ENCODE measurements at places on chromosomes 3 and 15.

DNA sequence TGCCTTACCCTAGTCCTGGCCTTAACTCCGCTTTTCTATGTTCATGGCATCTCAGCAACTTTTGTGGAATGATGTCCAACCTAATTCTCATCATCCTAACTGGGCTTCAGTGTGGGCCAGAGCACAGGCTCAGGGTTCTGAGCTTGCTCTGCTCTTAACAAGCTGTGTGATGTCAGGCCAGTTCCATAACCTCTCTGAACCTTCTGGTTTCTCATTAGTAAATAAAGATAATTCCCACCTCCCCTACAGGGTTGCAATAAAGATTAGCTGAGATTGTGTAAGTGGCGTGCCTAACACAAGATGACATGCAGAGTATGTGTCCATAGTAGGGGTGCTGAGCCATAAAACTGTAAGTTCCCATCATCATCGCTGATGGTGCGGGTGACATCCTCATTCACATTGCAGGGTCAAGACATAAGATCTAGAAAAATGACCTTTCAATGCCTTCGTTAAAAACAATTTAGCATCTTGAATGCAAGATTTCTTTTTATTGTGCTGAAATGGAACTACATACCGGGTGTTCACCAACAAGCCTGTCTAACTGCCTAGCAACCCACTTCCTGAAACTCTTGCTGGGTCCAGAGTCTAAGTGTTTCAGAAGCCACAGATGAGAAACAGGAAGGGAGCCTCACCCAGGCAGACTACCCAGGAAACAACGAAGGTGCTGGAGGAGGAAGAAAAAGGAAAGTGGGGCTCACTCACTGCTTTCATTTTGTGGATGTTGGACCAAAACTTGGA is 36.2 kb downstream of the CDCP1 start:
- DNase-seq, result no peak

GRCh38 chr3:191316876-191317603 is 12.2 kb upstream of the CCDC50 start:
- no peak for DNase-seq

DNA sequence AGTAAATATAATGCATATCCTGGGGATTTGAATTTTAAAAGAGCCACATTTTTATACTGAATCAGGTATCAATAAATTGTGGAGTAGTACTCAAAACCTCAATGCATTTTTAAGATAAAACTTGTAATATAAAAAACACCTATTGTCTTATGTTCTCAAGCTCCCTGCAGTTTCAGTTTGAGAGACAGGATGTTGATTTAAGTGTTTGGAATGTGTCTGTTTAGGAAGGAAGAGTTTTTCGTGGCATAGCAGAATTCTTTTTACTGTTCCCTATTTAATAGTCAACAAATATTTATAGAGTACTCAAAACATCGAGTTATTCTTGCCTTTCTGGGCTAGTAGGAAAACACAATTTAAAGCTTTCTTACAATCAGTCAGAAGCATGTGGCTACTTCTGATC is 146.1 kb upstream of the BCHE start:
- DNase-seq, result no peak

DNA sequence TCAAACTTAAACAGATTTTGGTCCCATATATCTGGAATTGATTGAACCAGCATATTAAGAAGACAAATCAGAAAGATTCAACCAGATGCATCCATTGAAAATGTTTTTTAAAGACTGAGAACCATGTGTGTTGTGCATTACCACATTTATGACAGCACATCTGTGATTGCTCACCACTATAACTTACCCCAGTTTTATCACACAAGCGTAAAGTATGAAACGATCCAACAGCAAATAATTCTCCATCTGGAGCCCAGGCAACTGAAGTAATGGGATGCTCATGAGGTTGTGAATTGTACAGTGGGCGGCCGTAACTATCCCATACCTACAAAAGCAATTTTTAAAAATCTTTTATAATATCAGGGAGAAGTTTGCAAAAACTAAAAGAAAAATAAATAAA is 43.2 kb downstream of the IFT80 start:
- DNase-seq, result no peak

DNA sequence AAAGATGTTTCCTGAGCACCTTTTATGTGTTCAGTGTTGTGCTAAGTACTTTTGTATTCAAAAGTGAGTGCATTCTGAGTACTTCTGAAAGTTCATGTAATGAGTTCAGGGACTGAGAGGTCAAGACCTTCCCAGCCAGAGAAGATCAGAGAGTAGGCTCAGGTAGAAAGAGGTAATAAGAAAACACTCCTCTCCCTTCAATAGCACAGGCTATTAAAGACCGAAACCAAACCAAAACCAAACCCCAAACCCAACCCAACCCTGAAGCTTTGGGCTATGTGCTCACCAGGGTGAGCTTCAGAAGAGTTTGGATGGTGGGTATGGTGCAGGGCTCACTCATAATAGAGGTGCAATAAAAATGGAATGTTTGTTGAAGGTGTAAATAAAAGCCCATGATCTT is 76.7 kb upstream of the FAM3D start:
- no peak for DNase-seq

DNA sequence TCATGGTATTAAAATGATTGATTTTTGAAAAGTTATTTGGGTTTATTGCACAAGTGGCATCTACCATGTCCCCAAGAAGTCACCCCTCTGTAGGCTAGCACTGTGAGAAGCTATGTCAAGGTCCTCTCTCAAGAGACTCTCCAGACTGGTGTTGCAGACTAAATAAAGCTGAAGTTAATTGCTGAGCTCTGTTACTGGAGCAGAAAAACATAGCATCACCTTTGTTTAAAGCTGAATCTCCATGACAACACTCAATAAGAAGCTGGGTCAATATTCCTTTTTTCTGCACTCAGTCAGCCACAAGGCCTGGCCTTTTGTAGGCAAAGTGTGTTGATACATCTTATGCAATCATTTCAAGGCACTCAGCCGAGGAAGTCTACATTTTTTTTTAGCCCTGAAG is 806.6 kb upstream of the LMCD1 start:
- no peak for DNase-seq

- no peak for DNase-seq
Measured at GRCh38 chr15:25740383-25741255, 122.5 kb downstream of the ATP10A start.

GRCh38 chr15:57655809-57656208 is 50.7 kb upstream of the POLR2M start:
- no peak for DNase-seq

DNA sequence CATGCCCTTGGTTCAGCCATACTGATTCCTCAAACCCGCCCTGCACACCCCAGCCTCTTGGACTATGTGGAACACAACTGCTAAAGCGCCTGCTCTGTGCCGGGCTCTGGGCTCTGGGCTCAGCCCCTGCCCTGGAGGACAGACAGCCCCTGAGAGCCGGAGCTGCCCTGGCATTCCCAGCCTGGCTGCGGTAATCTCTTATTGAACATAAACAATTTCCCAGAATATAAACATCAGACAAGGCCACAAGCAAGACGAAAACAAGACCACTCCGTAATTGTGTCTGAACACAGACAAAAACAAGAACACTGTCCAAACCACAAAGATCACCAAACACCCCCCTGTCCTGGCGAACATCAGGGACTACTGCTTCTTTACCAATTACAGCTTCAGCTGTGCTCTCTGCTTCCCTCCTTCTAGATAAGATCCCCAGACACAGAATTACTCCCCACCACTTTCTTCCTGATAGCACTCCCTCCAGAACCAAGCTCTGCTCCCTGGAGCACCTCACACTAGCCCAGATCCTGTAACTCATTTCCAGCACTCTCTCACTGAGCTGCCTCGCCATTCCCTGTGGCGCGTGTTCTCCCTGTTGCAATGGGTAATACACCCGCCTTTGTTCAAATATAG is 57.1 kb upstream of the TLE3 start:
- no peak for DNase-seq

DNA sequence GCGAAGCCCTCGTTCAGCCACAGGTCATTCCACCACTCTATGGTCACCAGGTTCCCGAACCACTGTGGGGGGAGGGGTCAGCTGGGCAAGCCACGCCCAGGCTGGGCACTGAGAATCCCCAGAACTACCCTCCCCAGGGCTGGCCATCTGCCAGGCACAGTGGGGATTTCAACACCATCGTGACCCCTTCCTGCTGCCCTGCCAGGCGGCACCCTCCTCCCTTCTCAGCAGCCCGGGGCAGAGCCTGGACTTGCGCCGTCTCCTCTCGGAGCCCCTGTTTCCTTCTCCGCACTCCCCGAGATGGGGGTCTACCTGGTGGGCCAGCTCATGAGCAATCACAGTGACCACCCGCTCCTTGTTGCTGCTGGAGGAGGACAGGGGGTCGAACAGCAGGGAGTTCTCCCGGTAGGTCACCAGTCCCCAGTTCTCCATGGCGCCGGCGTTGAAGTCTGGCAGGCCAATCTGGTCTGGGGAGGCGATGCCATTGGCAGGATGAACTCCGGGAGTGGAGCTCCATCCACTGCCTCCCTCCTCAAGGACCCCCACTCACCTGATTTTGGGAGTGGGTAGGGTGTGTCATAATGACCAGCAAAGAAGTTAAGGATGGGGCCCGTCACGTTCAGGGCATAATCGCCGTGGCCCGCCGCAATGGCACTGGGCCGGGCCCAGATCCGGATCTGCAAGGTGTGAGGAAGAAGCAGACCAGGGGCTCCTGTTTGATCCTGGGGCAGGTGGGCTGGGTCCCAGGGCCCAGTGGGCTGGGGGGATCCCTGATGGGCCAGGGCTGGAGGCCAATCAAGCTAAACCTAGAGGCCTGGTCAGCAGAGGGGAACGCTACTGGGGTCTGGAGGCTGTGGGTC is 10.5 kb downstream of the ANPEP start:
- DNase-seq, result no peak

DNA sequence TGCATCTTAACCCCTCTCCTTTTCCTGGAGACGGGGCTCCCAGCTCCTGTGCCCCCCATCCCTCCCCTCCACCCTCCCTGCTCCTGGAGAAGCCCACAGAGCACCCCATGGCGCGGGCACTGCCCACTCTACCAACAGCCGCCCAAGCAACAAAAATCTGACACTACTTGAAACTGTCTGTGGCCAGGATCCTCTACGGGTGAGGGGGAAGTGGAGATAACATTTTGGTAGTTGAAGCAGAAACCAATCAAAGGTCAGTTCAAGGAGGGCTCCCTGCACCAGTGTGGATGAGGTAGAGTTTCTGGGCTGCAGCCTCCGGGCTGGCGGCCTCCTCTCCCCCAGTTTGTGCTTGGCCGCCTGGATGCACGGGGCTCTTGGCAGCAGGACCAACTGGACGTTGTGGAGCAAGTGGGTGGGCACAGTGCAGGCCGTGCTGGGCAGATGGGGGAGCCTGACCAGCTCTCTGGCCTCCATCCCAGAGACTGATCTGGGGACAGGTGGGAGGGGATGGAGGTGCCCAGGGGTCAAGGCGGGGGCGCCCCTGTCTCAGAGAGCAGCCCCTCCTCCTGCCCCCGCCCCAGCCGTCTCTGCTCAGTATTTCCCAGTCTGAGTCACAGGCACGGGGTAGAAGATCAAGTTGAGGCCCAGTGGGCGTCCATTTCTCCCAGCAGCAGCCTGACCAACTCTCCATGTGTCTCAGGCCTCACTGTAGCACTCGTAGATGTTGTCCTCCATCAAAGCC is 12.8 kb downstream of the H1-8 start:
- no peak for DNase-seq

DNA sequence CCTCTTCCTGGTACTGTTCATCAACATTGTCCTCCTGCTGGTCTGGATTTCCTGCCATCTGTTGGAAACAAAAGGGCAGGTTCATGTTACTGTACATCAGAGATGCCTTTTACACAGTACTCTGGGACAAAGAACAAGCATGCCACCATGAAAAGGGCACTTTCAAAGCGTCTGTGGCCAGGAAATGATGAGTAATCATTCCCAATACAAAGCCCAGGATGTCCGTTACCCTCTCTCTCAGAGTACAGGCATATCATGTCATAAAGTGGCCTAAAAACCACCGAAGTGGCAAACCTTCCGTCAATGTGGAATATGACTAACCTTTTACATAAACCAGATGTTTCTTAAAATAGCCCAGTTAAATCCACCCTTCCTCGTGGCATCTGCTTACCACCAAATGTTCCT is 71.2 kb downstream of the GOLIM4 start:
- no peak for DNase-seq

DNA sequence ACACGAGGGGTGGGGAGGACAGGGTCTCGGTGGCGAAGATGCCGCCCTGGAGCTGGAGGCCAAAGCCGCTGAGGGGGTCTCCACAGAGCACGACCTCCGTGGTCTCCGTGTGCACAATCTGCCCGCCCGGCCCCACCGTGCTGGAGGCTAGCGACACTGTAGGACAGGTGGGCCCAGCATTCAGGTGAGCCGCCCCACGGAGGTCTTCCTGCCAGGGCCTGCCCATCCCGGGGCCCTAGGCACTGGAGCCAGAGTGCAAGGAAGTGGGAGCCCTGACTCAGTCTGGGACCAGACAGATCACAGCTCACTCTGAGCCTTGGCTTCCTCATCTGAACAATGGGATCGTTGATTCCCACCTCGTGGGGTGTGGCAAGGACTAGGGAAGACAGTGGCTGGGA is 25.8 kb downstream of the GRIP2 start:
- no peak for DNase-seq

DNA sequence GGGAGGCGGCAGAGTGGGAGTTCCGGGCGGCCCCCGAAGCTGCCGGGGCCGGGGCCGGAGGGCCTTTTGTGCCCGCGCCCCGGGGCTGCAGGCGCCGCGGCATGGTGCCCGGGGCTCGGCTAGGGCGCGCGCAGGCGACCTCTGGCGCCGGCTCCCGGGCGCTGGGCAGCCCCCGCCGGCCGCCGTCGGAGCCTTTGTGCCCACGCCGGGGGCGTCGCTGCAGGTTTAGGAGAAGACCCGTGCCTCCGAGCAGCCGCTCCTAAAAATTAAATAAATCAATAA is 299 bp downstream of the PAQR9 start:
- no peak for DNase-seq

DNA sequence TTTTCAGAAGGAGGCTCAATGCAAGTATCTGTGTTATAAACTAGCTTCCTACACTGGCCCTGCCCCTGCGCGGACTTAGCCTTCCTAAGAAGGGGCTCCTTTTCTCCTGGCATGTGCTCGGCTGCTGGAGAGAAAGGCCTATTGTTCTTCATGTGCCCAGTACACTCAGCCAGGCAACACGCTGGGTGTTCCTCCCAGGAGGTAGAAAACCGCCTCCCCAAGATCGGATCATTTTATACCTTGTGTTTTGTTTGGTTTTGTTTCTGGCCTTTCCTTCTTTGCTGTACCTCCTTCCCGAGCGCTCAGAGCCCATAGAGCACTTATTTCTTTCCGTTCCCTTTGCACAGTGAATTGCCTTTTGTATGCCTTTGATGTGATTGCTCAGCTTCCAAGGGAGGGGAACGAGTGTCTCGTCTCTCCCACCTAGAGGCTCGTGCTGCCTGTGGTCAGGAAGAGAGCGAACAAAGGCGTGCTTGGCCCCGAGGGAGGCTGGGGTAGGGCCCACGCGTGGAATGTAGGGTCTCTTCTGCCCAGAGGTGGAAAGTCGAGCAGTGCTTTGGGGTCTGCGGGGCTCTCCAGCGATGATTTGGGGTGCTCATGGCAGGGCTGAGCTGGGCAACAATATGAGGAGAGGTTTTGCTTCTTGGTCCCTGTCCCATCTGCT is 30.0 kb downstream of the CCNL1 start:
- DNase-seq, result no peak

DNA sequence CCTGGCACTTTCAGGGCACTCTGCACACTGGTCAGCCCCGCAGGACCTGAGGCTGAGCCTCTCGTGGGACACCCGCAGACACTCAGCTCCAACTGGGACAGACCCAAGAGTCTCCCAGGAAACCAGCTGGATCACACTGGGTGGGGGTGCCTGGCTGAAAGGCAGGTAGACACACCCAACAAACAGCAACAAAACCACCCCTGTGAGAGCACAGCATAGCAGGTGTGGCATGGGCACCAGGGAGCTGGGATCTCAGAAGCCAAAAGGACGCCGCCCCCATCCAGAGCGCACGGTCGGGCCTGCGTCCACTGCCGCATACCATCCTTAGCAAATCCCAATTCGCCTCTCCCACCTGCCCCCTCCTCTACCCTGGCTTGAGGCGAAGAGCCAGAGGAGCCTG is 154.2 kb upstream of the LINGO1 start:
- DNase-seq, result no peak

Measured in activated CD8-positive, alpha-beta memory T cell treated with anti-CD3 and anti-CD28 coated beads for 1 hour (primary cell).